Left ventricle myocardium superior (tissue), 1 donor: ENCODE measurements at places on chromosomes 6 and 20.

- no peak for DNase-seq
Measured at GRCh38 chr6:45806172-45806571, 209.5 kb downstream of the CLIC5 start.

GRCh38 chr6:131058236-131058635 is 4.8 kb downstream of the EPB41L2 start:
- no peak for DNase-seq

DNA sequence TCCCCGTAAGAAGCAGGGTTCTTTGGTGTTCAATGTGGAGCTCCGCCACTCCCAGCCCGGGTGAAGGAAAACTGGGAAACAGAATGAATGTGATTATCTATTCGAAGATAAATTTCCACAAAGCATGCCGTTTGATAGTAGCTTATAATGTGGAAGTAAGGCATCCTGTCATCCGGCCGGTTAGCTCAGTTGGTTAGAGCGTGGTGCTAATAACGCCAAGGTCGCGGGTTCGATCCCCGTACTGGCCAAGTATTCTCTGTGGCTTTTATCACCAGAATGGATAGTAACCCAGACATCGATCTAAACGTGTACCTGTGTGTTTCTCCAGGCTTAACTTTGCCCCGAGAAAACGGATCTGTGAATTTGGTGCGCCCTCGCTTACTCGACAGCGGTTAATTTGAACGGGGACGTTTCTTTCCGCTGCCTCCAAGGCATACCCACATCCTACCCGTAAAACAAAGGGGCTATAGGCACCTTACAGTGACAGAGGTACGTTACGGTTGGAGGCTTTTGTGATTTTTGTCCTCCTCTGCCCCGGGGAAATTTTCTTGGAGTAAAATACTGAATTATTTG is 215.2 kb upstream of the ZNF184 start:
- DNase-seq = peak; percentile 69

DNA sequence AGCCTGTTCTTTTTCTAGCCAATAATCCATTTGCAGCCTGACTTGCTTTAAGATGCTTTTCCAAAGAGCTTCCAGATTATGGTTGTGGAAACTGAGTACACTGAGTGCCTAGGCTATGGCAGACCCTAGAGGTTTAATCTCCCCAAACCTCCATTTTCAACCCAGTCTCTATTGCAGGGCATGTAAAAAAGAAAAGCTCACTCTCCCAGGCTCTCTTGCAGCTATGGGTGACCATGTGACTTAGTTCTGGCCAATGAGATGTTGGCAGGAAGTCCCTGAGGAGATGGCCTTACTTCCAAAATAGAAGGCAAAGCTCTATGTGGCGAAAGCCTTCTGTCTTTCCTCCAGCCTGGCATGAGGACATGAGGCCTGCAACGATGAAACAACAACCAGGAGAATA is 3.8 kb downstream of the PDRG1 start:
- no peak for DNase-seq

DNA sequence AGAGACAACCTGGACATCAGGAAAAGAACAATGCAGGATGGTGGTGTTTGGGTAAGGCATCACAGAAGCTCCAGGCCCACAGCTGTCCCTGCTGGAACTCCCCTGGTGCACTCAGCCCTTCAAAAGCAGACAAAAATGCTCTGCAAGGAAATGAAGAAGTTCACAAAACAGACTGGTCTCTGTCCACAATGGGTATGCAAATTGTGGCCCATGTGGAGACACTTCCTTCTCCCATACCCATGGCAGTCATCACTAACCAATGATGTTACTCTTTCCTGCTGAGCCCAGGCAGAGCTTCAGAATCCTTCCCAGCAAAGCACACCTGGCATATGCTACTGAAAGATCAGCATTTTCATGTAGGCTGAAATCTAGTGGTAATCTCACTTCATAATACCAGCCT is 42.6 kb upstream of the PXDC1 start:
- DNase-seq = no peak

DNA sequence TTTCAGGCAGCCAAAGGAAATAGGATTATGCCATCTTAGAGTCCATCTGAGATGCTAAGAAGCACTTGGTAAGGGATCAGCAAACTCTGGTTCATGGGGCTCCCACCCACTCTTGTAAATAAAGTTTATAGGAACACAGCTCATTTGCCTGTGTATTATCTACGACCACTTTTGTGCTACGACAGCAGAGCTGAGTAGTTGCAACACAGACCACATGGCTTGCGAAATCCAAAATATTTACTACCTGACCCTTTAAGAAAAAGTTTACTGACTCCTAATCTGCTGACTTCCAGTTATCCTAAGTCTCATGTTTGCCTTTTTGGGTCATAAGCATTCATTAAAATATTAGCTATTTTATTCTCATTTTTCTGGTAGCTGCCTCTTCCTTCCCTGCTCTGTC is 859.0 kb downstream of the QKI start:
- DNase-seq = no peak

GRCh38 chr6:29769336-29769735 is 46.1 kb downstream of the HLA-F start:
- no peak for DNase-seq

GRCh38 chr6:80196906-80197305 is 90.4 kb downstream of the BCKDHB start:
- DNase-seq = no peak

- peak; percentile 77 for DNase-seq
Measured at GRCh38 chr6:157235600-157236039, 87.7 kb downstream of the TMEM242 start.

- DNase-seq = peak; percentile 93
Measured at GRCh38 chr20:41173161-41173721, 35.9 kb downstream of the PLCG1 start.

GRCh38 chr6:144543006-144543871 is 258.1 kb downstream of the UTRN start:
- DNase-seq = no peak

DNA sequence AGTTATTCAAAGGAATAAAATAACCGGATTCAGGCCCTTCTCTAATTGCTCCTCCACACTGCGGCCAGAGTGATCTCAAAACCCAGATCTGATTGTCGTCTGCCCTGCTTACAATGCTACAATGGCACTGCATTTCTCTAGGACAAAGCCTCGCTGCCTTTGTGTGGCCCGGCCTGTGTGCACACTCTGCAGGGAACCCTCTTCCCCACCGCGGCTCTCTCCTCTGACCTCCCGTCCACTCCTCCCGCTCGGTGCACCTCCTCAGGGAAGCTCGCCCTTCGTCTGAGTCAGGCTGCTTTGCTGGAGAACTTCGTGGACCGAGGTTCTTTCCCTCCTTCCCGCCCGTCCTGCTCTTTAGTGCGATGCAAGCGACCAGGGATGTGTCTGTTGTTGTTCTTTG is 101.6 kb upstream of the SNX9 start:
- no peak for DNase-seq

DNA sequence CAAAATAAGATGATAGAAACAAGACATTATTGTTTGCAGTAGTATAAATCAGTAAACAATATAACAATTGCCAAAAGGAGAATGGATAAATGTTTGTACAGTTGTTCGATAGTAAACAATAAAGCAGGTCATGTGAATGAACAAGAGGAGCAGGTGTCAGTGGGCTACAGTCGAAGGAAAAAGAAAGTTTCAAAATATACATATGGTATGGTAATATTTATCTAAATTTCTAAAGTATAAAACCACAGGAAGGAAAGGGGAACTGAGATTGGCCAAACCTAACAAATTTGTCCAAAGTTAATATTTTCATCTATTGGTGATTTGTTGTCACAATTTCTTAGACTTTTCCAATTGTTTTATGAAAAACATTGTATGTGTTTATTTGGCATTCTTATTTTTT is 110.9 kb downstream of the SH3BGRL2 start:
- no peak for DNase-seq

DNA sequence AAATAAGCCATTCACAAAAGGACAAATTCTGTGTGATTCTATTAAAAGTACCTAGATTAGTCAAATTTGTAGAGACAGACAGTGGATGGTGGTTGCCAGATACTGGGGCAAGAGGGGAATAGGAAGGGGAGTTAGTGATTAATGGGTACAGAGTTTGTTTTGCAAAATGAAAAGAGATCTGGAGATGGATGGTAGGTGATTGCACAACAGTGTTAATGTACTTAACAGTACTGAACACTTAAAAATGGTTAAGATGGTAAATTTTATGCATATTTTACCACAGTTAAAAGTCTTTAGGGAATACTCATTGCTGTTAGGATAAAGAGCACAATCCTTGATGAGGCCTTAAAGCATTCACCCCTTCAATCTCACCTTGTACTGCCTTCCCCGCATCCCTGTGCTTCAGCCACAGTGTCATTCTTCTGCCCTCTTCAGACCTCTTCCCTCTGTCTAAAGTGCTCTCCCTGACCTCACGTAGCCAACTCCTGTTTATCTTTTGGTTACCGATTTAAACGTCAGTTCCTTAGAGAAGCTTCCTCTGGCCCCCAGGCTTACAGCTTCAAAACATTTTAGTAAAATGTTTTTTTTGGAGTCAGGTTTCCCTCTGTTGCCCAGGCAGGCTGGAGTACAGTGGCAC is 11.8 kb downstream of the PSMF1 start:
- DNase-seq = no peak

GRCh38 chr20:24493661-24494459 is 24.4 kb downstream of the SYNDIG1 start:
- no peak for DNase-seq

GRCh38 chr20:5859608-5860007 is 90.7 kb downstream of the TRMT6 start:
- no peak for DNase-seq

- DNase-seq = no peak
Measured at GRCh38 chr6:79557673-79558467, 20.6 kb upstream of the LCA5 start.

- no peak for DNase-seq
Measured at GRCh38 chr20:4225745-4226144, 210.4 kb upstream of the RNF24 start.

- no peak for DNase-seq
Measured at GRCh38 chr20:61331543-61331942, 79.5 kb downstream of the CDH4 start.

DNA sequence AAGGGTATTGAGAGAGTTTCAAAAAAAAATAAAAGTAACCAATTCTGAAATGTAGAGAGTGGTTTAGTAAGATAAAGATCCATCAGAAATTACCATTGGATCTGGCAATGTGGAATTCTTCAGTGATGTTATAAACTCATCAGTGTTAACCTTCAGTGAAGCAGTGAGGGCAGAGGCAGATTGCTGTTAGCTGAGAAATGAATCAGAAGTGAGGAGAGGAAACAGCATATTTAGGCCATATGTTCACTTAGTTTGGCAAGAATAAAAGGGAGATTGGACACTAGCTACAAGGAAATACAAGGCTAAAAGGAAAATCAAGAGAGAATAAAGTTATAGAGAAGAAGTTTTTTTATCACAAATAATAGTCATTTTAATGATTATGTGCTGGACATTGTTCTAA is 9.6 kb downstream of the KCNQ5 start:
- no peak for DNase-seq

DNA sequence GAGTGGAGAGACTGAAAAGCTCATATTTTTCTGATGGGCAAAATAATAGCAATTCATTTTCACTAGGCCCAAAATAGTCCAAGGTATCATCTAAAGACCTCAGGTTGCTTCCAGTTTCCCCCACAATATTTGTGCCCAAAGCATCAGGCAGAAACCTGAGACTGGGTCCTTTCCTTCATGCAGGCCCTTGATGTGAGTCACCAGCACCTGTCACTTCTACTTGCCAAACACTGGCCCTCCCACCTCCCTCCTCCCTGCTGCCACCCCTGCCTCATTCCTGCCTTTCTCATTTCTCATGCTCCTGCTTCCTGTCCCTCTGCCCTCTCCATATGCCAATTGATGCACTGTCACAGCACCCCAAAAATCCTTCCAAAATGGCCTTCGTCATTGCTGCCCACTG is 230.4 kb upstream of the CST7 start:
- no peak for DNase-seq

DNA sequence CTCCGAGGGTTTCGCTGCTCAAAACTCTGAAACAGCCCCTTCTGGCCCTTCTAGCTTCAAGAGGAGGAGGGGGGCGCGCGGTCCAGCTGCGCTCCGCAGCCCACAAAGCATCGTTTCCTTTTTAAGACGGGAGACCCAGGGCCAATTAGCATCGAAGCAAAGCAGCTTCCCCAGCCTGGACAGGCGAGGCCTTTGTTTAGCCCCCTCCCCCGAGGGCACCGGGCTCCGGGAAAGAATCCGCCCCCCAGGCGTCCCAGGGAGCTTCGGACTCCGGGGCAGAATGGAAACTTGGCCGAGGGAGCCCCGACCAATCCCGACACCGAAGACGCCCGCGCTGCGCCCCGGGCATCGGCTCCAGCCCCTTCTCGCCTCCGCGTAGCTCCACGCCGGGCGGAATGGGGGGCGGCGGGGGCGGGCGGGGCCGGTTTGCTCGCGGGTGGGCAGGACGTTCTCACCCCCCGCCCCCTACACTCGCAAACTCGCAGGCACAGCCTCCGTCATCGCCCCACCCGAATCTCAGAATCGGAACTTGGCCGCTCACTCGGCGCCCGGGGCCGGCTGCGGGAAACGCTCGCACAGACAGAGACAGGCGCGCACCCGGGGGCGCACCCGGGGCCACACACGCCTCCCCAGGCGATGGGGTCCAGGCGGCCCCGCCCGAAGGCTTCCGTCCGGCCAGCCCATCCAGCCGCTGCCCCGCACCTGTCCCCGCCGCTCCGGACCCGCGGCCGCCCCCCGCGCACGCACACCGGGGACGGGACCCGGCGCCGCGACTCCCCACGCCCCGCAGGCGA is 628 bp downstream of the NKAIN4 start:
- no peak for DNase-seq

GRCh38 chr20:12056839-12057238 is 139.1 kb downstream of the BTBD3 start:
- DNase-seq = no peak

- no peak for DNase-seq
Measured at GRCh38 chr20:45883100-45883469, 2.1 kb downstream of the ZSWIM1 start.

DNA sequence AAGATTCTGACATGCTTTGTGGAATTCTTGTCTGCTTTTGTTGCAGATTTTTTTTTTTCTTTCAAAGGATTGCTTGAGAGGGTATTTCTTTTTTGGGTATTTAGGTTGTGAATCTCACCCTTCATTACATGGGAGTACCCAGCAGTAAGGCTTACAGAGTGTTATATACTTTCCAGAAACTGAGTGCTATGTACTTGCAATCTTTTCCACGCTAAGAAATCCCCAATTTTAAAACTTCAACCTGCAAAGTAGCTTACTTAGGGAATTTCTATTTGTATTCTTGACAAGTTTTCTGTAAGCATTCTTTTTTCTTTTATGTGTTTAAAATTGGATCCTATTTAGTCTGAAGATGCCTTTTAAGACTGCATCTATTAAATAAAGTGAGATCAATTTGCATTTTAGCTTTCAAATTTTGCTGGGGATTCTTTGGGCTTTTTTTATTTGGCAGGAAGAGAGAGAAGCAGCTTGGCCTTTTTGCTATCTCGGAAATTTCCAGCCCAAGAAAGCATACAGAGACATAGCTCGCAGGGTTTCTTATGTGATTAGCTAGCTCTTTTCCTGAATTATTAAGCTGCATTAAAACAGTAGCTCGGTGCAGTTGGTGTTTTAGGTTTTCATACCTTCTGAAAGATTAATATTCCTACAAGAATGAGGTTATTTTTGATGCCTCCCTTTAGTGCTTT is 42.6 kb downstream of the KCNS1 start:
- no peak for DNase-seq
